Eye (tissue), 1 donor: ENCODE measurements at places on chromosomes 3 and 15.
A peak's percentile ranks its signal among the peaks of the same experiment; 100 is the strongest.

GRCh38 chr3:191972714-191973398 is 511.9 kb downstream of the PYDC2 start:
- no peak for DNase-seq

GRCh38 chr3:13544293-13544831 is 4.6 kb upstream of the FBLN2 start:
- DNase-seq, result no peak

DNA sequence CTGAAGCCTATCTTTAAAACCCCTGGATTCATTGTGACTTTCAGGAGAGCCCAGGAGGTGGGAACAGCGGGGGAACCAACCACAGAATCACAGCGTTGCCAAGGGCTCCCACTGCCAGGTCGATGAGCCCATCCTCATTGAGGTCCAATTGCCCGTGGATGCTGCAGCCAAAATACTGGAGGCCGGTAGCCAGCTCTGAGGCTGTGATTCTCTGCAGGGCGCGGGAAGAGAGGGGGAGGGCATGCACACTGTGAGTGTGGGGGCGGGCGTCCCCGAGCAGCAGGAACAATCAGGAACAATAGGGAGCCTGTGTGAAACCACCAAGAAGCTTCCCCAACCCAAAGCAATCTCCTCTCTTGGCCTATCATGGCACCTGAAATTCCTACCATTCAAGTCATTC is 53.4 kb downstream of the FEM1B start:
- no peak for DNase-seq

DNA sequence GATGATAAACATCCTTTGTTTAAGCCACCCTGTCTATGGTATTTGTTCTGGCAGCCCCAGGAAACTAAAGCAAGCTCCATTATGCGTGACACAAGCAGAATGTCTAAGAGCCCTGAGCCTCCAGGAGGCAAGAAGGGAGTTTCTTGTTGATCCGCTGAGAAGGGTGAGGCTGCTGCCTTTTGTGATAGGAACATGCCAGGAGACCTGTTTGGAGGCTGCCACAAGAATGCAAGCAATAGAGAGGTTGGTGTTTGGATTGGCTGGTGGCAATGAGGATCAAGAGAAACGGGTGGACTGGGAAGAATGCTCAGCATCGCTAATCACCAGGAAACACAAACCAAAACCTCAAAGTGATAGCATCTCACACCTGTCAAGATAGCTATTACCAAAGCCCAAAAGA is 104.8 kb downstream of the ASB7 start:
- DNase-seq, result no peak

GRCh38 chr15:73303636-73304035 is 65.1 kb downstream of the HCN4 start:
- peak; percentile 8 for DNase-seq

DNA sequence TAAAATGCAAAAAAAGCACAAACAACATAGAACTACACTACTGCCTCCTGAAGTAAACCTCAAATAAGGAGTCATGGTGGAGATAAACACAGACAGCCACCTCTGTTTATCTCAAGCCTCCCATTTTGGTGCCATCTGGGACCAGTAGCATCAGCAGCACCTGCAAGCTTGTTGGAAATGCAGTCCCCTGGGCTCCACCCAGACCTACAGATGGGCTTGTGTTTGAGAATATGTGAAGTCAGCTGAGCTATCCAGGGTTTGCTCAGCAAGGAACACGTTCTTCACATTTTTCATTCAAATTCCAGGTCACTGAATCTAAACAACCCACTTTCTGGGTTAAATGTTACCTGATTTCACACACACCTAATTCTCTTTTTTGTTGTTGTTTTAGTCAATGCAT is 45.5 kb downstream of the RASGRF1 start:
- DNase-seq, result no peak

DNA sequence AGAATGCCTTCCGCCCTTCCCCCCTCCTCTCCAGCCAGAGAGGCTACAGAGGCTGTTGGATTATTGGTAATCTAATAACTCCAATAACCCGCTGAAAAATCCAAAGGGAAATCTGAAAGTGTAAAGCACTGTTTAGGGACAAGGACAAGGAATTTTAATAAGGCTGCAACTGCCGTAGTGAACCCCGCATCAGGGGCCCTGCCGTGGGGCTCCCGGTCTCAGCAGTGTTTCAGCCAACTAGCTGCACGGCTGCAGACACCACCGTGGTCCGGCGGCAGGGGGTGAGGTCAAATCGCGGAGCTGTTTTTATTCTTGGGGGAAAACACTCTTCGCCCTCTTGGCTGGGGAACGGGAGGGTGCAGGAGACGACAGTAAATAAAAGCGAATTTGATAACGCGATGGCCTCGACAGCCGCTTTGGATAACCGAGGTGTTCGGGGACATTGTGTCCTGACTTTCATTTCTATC is 6.1 kb downstream of the BCL6 start:
- no peak for DNase-seq

- no peak for DNase-seq
These were observed 102.1 kb downstream of the FBXL22 start for GRCh38 chr15:63699101-63699785.

DNA sequence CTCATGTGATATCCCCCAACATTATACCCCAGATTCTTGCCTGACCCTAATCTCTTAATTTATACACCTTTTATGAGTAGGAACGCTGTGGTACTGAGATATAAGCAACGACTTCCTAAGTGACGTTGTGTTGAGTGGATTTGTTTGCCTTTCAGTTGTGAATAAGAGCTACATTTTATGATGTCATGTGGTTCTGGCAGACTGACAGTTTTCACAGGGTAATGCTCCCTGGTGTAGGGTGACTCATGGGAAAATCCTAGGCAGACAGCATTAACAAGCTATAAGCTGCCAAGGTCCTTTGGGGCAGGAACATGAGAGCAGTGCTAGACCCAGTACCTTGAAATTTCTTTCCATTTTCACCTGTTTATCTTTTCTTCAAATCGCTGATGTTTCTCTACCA is 11.2 kb downstream of the C3orf52 start:
- DNase-seq, result no peak

- peak; percentile 82 for DNase-seq
These were observed 555 bp downstream of the TM2D3 start for GRCh38 chr15:101651554-101652097.

- peak; percentile 62 for DNase-seq
These were observed 280.4 kb downstream of the CD47 start for GRCh38 chr3:107810171-107811071.

GRCh38 chr15:64858021-64858575 is 16.4 kb downstream of the PLEKHO2 start:
- DNase-seq, result peak; percentile 73

DNA sequence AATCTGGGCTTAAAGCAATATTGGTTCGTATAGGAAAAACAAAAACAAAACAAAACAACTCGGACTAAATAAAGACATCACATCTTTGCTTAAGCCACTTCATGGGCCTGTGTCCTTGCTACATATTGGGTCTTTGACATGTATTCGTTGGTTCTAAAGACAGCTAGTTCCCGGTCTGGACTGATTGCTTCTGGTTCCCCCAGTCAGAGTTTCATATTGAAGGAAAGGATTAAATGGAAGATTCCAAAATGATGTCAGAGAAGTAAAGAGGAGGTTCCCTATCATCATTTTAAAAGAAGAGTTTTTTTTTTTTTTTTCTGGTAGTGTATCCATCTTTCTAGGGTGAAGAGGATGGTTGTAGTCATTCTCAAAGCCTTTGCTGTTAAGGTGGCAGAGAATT is 2.3 kb downstream of the OXSR1 start:
- no peak for DNase-seq

DNA sequence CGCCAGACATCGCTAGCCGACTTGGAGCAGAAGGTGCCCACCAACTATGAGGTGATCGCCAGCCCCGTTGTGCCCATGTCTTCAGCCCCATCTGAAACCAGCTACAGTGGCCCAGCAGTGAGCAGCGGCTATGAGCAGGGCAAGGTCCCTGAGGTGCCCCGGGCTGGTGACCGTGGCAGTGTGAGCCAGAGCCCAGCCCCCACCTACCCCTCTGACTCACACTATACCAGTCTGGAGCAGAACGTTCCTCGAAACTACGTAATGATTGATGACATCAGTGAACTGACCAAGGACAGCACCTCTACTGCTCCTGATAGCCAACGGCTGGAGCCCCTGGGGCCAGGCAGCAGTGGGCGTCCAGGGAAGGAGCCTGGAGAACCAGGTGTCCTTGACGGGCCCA is 12.9 kb upstream of the APEH start:
- DNase-seq, result no peak
